Activated CD4-positive, alpha-beta memory T cell treated with anti-CD3 and anti-CD28 coated beads for 36 hours (primary cell): ENCODE measurements at places on chromosomes 11 and 22.

DNA sequence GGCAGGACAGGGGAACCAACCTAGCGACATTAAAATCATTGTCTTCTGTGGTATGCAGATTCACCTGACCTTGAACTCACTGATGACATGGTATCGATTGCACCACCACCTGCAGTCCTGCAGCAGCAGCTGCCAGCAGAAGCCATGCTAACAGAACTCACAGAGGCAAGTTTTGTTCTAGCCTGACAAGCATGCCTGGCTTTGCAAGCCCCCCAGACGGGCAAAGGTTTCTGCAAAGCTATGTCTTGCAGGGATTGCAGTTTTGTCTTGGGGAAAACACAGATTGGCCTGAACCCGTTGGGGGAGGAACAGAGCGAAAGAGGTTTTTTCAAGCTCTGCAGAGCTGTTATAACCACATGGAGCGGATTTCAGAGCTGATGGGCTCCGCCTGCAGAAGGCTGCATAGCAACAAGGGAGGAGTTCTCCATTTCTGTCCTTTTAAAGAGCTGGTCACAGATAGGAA is 221.0 kb downstream of the HIPK3 start:
- no peak for DNase-seq

- DNase-seq: peak; percentile 80
These were observed 8.8 kb upstream of the CTSD start for GRCh38 chr11:1772270-1773130.

GRCh38 chr11:61454520-61454919 is 24.6 kb downstream of the SDHAF2 start:
- DNase-seq: no peak

DNA sequence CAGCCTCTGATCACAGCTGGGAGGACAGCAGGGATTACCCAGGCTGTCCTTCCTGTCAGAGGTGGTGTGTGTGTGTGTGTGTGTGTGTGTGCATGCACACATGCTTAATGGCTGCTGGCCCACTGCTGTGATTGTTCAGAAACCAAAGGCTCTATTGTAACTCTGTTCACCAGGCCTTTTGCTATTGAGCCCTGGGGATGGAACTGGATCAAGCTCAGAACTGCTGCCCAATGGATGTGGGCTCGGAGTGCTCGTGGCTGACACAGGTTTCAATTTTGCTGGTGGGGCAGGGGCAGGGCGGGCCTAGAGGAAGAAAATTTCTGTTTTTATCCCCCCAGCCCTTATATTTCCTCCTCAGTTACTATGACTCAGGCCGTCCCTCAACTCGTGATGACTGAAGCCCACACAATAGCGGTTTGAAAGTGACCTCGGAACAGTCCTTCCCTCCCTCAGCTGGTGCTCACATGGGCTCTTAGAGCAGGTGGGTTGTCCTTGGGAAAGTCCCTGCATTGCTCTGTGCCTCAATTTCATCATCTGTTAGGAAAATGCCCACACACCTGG is 359.3 kb downstream of the TENM4 start:
- DNase-seq: no peak

DNA sequence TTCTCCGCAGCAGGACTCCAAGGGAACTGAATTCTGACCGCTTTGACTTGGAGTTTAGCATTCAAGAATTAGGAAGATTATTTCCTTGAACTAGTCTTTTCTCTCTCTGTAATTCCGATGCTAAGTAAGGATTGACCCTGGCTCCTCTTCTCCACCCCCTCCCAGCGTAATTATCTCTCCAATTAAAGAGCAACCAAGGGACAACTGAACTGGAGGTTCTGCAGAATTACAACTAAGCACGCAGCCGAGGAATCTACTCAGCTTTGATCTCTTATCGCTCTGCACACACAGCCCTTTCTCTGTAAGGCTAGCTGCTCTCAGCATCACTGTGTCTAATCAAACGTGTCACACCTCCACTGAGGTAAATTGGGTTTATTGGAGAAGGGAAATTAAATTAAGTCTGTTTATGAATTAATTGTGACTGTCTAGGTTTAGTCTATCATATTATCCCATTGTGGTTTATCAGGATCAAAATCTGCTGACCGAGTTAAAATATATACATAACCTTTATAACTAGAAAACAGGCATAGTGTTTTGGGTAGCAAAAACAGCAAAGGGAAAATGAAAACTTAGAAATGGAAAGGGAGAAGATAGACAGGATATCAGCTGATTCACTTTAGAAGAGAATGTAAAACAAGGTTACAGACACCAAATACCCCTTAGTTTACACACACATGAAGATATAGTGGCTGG is 241.3 kb upstream of the LARGE1 start:
- no peak for DNase-seq

GRCh38 chr11:47123094-47123493 is 53.6 kb downstream of the ARFGAP2 start:
- no peak for DNase-seq

DNA sequence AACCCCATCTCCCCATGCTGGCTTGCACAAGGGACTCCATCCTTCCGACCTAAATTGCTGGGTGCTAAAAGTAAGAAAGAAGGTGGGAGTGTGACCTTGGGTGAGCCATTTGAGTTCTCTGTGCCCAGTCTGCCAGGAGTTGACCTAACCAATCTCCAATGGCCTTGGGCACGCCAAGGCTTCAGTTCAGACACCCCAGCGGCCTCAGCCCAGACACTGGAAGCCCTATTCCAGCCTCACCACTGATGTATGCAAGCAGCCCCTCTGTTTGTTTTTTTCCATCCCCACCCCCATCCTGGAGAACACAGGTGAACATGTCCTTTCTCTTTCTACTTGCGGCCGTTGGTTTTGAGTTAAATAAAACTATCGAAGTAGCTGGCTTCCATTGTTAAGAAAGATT is 31.9 kb downstream of the MYH9 start:
- DNase-seq: no peak

GRCh38 chr22:29128891-29129807 is 56.3 kb downstream of the KREMEN1 start:
- DNase-seq: no peak

DNA sequence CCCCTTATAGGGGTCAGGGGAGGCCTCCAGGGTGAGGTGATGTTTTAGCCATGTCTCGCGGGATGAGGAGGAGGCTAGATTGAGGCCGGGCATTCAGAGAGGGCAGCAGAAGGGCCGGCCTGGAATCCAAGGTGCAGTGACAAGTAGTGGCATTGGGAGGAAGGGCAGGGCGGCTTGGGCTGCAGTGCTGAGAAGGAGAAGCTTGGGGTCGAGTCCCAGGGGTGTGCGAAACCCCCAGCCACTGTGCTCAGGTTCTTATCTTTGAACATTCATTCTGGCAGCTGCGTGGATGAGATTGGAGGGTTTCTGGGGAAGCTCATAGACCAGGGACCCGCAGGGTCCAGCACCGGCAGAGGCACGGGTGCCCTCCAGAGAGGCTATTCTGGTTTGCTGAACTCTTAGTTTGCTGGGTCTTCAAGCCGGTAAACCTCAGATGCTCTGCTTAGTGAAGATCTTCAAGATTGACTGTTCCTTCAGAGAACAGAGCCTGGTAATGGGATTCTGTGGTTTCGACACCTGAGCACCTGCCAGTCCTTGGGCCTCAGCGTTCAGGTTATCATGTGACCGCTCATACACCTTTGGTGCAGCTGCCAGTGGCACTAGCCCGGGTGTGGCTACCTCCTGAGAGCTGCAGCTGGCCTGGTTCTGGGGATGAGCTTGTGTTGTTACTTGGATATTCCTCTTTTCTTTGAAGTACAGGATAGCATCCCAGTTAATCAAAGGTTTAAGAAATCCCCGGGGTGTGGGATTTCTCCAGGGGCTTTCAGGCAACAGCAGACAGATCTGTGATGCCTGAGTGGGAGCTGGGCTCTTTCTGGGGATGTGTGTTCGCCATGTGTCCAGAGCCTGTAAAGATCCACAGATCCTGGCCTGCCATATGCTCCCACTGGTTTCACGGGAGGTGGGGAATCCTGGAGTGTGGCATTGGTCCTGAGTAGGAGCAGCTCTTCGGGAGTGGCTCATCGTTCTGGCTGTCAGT is 152.8 kb downstream of the TBC1D22A start:
- DNase-seq: no peak

GRCh38 chr11:130022799-130023198 is 20.2 kb upstream of the PRDM10 start:
- no peak for DNase-seq
